ENCODE measurements at places on chromosomes 3 and 15. TPM values are rescaled to one million over a fixed set of nuclear protein-coding genes. Genes with fewer than 3 reads are reported as not detected.

GRCh38 chr3:128112357-128112968 lies 11.1 kb downstream of the RUVBL1 start:
- DNase-seq = no peak

- DNase-seq = no peak
These were observed 887 bp downstream of the OXTR start for GRCh38 chr3:8768364-8769087.

DNA sequence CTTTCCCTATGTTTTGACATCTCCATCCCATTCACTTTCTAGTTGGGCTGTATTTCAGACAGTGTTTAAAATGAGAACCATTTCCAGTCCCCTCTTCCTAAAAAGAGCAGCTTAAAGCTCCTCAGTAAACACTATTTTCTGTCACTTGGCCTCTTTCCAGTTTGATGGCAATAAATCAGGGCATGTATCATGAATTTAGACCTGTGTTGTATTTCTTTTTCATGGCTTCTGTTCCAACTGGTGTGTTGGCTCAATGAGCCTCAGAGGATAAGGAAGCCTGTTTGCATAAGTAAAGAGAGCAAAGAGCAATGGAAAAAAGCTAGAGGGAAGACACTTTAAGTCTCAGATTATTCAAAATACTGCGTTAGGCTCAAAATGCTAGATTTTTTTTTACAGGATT lies 7.2 kb downstream of the CCDC80 start:
- DNase-seq = no peak

- DNase-seq = no peak
These were observed 264.3 kb upstream of the DNAJC19 start for GRCh38 chr3:181253796-181254195.

- no peak for DNase-seq
These were observed 42.3 kb upstream of the TM4SF4 start for GRCh38 chr3:149432149-149432548.

DNA sequence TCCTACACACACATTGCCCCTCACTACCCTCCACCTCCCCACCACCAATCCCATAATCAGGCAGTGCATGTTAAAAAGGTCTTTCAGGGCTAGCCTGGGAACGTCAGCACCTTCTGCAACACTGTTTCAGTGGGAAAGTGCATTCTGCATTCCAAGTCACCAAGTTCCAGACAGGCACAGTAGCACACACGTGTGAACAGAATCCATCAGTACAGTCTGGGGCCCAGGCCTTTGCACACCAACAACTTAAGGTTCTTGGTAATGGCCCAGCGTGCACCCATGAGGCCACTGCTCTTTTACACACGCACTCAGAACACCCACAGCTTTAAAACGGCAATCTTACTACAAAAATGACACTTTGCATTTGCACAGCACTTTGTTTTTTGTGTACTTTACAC lies 1.2 kb downstream of the ANXA2 start:
- DNase-seq = no peak

GRCh38 chr3:30941342-30941741 lies 46.9 kb upstream of the GADL1 start:
- DNase-seq = no peak

DNA sequence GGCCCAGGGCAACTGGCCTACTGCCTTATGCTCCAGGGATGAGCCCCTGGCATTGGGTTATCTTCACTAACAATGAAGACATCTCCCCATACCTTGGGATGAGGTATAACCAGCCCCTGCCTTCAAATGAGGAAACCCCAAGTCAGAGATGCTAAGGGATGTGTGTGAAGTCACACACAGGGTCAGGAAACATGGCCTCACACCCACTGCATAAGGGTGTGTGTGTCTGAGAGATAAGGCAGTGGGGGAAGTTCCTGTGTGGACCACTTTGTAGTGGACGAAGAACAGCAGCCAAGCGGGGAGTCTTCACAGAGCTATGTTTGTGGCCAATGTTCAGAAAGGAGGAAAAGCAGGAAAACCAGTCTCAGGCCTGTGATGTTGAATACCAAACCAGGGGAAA lies 10.5 kb downstream of the ELP6 start:
- DNase-seq = no peak

GRCh38 chr15:69443032-69443611 lies 9.5 kb upstream of the RPLP1 start:
- DNase-seq = no peak

DNA sequence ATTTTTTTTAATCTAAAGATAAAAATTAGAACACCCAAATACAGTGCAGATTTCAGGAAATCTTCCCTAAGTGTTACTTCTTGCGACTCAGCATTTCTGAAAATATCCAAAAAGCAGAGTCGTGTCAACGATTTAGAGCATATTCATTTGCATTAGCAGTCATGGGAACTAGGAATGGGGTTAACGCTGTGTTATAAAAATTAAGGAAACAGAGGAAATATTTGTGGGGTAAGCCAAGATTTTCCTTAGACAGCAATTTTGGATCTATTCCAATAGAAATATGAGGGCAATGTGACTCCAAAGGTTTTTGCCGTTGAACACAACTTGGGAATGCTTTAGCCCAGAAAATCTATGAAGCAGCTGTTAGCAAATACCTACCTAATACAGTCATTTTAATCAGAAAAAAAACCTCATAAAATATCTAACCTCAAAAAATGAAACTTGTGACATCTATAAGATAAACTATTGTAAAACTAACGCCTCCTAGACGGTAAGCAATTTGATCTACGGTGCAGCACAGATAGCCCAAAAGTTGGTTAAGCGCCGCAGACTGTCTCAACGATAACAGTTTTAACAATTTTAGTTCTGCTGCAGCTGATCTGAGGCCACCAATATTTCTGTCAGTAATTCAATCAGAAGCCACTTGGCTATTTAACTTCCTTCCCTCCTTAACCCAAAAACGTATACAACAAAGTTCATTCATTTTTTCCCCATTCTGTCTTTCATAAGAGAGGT lies 5.8 kb upstream of the ATP11B start:
- DNase-seq = no peak

DNA sequence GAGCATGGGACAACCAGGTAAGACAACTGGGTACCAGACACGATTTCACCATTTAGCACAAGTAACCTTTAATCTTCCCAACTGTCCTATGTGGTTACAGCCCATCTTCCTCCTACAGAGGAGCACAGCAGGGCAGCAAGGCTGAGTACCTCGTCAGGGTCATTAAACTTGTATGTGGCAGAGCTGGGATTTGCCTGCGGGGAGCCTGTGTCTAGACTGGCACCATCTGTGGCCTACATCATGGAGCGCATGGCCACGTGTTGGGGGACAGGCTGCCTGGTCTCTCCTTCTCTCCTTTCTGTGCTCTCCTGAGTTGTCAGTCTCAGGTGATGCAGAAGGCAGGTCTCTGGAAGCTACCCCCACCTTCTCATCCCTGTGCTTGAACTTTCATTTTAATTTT lies 32.2 kb downstream of the GOLGA6A start:
- DNase-seq = no peak

DNA sequence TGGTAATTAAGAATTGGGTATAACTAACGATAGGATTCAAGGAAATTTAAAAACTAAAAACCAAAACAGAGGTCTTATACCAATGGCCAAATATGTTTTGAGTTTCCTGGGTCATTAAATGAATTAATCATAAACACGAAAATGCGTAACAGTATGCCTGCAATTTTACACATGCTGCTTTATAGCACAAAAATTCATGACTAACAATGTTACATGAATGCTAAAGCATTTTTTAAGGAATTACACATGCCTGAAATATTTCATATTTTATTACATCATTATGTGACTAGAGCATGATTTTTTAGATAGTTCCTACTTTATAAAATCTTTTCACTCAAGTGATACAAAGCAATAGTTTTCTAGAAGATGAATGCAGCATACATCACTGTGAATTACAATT lies 74.7 kb downstream of the ZNF148 start:
- no peak for DNase-seq

DNA sequence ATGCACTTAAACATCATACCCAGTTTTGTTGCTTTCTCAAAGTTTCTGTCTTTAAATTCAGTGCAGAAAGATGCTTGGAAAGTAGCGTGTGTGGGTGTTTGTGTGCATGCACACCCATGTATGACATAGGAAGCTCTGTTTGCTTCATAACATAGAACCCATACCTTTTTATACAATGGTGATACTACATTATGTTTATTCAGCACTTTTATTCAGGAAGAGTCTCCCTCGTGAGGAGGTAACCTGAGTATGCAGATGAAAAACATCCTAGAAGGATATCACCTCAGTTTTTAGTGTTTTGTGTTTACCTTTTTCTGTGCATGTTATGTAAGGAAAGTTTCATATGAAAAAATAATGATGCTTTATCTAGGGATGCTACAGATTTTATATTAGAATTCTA lies 111.2 kb downstream of the SST start:
- no peak for DNase-seq

DNA sequence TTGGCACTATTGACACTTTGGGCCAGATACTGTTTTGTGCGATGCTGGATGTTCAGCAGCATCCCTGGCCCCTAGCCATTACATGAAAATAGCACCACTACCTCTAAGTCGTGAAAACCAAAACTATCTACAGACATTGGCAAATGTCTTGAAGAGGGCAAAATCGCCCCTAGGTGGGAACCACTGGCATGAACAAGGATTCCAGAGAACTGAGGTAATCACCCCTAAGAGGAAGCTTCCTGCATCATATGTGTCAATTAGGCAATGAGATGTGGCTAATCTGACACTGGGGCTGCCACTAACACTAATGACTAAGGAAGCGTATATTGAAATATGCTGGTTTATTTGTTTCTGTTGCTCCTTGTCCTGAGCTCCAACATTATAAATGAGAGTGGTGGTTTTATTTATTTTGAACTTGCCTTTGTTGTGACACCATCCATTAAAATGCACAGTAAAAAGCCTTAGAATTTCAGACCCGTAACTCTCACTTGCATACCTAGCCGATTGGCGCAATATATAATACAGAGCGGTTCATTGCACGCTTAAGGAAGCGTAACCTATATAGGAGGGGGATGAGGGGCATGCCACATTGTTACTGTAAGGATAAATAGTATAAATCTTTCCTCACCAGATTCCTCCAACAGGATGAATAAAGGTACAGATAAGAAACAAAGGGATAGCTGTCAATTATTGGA lies 299.8 kb upstream of the CNTN4 start:
- no peak for DNase-seq

- no peak for DNase-seq
These were observed 43.2 kb upstream of the SKOR1 start for GRCh38 chr15:67781907-67782690.

GRCh38 chr15:62866366-62866765 lies 176.2 kb upstream of the TPM1 start:
- no peak for DNase-seq

- no peak for DNase-seq
These were observed 15.8 kb downstream of the PODXL2 start for GRCh38 chr3:127644641-127645370.

GRCh38 chr15:83732770-83733169 lies 78.8 kb downstream of the ADAMTSL3 start:
- DNase-seq = no peak

DNA sequence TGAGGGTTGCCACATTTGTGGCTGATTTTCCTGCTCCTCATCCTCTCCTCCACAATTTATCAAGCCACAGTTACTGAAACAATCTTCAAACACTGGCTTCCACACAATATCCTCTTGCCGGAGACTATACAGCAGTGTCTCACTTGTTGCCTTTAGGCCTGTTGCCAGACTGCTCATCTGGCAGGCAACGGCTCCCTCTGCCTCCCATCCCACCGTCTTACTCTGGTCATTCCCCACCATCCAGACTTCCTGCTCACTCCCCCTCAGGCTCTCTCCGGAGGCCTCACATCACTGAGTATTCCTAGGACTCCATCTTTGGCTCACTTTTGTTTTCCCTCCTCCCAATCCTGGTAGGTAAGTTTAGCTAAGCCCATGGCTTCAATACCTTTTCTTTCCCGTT lies 301.9 kb downstream of the IL20RB start:
- DNase-seq = no peak

GRCh38 chr3:65438096-65438495 lies 600.6 kb downstream of the MAGI1 start:
- no peak for DNase-seq

GRCh38 chr15:65790694-65791334 lies 1.3 kb downstream of the DENND4A start:
- peak; percentile 10 for DNase-seq

GRCh38 chr3:50165910-50166538 lies 10.9 kb downstream of the SEMA3F start:
- no peak for DNase-seq

DNA sequence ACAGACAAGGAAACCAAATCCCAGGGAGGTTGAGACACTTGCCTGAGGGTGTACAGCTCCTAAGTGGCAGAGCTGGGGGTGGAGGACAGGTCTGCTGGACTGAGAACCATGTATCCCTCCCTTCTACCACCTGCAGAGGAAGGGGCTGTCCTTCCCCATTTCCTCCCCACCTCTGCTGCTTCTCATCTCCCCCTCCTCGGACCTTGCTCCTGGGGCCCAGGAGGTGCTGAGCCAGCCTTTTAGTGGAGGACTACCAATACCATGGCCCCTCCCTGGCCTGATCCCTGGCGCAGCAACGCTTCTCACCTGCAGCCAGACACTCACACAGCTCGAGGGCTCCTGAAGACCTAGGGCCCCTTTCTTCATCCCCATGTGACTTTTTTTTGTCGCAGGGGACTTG lies 50.4 kb downstream of the IDH2 start:
- no peak for DNase-seq

DNA sequence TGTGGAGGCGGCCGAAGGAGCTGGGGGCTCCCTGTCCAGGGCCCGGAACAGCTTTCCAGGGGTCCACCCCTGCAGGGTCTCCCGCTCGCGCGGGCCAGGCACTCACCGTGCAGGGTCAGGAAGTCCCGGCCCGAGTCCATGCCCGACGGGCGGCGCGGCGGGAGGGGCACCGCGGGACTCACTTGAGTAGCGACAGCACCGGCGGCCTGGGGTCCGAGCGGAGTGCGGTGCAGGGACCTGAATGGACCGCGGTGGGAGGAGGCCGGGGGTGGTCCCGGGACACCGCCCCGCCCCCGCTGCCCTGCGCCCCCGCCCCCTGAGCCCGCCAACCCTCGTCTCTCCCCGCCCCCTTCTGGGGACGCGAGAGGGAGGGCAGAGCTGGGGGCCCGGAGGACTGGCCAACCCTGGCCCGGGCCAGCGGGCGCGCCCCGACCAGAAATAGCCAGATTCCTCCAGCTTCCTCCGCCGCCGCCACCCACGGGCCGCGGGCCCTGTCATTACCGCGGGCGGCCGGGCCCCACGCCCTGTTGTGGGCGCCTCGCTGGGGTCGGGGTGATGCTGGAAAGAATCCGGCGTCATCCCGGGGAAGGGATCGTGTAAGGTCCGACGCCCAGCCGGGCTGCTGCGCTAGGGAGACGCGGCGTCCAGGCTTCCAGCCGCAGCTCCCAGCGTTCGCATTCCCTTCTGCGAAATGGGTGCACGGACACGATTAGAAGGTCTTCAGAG lies at the start of gene PLCD1:
PLCD1 (minus strand) TSS at position 243 of the 726 bp plus-strand sequence; CDS start at position 140, 103 bp downstream.
- DNase-seq = peak; percentile 24

GRCh38 chr3:25648925-25649830 lies 15.5 kb downstream of the TOP2B start:
- DNase-seq = no peak

Gene PRKAR2A
- 26.0 TPM for total RNA-seq

Gene TRPC1
- 5.3 TPM for total RNA-seq

Gene TCF12
- total RNA-seq = 99.4 TPM

Gene KLF15
- total RNA-seq = 0.81 TPM

Gene WDR5B
- 19.4 TPM for total RNA-seq

Gene CYP8B1
- total RNA-seq = not detected

Gene SAMD7
- not detected for total RNA-seq

Gene TBL1XR1
- total RNA-seq = 107 TPM

Gene CLSTN2
- total RNA-seq = not detected

Gene EXOG
- total RNA-seq = 21.3 TPM

Gene DPPA2
- not detected for total RNA-seq
